ENCODE measurements at places on chromosomes 3 and 15.
A peak's percentile ranks its signal among the peaks of the same experiment; 100 is the strongest.

GRCh38 chr3:17478673-17479072, 263.8 kb downstream of the TBC1D5 start:
- no peak for DNase-seq

GRCh38 chr3:66822186-66823008, 175.7 kb upstream of the KBTBD8 start:
- DNase-seq = peak; percentile 53

DNA sequence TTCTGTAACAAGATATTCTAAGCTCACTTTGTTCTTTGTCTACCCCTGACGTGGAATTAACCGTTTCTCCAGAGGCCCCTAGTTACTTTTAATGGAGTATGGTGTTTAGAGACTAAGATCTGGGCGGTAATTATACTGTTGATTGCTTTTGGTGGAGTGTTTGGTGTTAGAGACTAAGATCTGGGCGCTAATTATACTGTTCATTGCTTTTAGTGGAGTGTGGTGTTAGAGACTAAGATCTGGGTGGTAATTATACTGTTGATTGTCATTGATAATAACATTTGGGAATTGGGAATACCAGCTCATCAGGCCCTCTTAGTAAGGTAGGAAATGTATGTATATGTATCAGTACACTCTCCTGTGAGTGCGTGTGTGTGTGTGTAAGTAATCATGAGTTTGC, 66.6 kb downstream of the LMLN start:
- no peak for DNase-seq

DNA sequence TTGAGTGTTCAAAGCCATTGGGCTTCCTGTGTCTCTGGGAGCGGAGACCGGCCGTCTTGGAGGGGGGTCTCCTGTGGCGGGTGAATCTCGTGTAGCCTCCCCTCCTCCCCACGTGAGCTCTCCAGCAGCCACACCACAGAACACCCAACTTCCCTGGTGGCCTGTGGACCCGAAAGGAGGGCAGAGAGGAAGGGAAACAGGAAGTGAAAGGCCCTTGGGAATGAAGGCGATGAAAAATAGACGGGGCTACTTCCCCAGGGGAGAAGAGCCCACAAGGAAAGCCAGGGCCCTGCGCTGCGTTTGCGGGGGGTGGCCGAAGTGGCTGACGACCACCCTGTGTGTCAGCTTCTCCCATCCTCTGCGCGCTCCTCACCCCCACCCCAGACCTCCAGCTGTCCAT, 5.4 kb downstream of the ANKRD63 start:
- no peak for DNase-seq
